Stimulated activated CD4-positive, alpha-beta T cell treated with anti-CD3 and anti-CD28 coated beads, Interleukin-15, amount 100 ng/mL, for 1 hour (primary cell): ENCODE measurements at places on chromosomes 6 and 20.

DNA sequence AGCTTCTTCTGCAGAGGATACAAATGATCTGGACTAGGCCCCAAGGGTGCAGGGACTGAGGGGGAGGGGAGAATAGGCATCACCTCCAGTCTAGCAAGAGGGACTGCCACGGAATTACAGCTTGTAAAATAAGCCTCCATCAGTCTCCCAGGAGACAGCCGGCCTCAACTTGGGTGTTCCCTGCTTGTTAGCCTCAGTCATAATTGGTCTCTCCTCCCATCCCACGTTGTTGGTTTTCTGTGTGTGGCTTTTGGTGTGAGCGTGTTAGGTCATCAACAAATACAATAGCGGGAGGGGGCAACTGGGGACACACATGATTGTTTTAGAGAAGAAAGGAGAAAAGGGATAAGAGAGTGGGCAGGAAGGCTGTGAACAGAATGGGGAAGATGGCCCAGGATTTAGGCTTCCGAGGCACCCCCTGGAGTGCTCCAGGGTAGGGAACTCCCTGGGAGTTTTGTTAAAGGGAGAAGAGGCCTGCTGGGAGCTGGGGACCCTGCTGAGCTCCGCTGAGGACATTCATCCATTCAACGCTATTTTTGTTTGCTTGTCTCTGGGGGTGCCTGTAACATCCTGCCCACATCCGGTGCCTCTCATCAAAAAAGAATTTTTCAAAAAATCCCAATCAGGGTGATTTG lies 9.2 kb downstream of the FOXA2 start:
- no peak for DNase-seq

- no peak for DNase-seq
These were observed 26.5 kb downstream of the PTPRK start for GRCh38 chr6:128493877-128494276.

DNA sequence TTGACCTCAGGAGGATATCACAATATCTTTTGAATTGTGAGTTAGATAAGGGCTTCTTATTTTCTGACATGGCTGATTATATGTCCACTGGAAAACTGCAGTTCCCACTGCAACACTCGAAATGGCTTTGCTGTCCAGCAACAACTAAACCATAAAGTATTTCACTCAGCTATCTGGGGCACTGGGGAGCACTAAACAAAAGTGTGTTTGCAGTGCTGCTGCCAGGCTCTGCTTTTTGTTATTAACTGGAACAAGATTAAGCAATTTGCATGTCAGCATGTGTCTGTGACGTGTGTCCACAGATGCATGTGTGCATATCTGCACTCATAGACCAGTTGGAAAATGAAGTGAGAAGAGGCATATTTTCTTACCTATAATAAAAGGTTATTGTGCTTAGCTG lies 107.8 kb upstream of the CCN2 start:
- no peak for DNase-seq

DNA sequence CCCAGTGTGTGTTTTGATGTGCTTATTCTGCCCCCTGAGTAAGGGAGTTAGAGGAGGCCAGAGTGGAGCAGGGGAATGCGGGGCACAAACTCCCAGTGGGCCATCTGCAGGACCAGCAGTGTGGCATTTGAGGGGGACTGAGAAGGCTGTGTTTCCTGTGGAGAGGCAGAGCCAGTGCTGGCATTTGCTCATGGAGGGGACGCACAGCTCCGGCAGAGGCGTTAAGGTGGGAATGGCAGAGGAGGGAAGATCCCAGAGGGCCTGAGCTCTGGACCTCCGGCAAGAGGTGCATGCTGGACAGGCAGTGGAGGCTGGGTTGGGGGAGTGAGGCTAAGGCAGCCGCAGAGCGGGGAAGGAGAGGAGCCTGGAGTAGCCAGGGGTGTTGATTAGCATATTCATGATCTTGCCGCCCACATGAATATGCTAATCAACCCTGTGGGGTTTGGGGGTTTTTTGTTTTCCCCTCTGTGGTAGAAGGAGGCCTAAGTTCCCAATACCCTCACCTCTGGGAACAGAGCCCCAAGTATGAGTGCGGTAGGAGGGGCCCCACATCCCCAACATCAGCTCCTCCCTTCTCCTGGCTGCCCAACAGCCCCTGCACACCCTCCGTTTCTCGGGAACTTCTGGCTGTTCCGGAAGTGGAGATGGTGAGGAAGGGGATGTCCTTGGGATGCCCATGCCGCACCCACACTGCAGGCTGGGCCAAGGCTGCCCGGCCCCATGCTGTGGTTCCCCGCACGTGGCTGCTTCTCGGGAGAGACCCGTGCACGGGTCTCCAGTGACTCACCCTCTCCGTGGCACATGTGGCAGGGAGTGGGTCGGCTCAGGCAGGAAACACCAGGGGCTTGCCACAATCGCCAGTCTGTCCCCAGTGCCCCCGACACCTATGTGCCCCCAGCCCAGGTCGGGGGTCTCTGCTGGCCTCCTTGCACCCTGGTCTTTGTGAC lies 33.8 kb downstream of the DLGAP4 start:
- DNase-seq = no peak

DNA sequence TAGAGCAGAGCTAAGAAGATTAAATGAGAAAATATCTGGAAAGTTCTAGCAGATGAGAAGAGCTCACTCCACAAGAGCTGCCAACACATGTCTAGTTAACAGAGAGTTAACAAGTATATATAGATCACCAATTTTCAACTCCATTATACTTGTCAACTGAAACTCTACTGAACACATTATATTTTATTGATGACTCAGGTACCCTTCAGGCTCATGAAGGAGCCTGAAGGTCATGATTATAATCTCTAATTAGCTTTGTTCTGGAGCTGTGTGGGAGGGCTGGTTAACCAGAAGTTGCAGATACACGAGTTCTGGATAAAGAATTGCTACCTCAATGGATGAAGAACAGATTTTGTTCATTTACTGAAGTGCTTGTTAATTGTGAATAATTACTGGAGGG lies 42.1 kb upstream of the PTPRT start:
- no peak for DNase-seq

GRCh38 chr6:166109608-166110007 lies 58.0 kb downstream of the TBXT start:
- DNase-seq = no peak

- no peak for DNase-seq
These were observed 31.0 kb downstream of the CYB5R4 start for GRCh38 chr6:83890520-83890919.

- no peak for DNase-seq
These were observed 191.9 kb downstream of the CENPW start for GRCh38 chr6:126531840-126532239.

DNA sequence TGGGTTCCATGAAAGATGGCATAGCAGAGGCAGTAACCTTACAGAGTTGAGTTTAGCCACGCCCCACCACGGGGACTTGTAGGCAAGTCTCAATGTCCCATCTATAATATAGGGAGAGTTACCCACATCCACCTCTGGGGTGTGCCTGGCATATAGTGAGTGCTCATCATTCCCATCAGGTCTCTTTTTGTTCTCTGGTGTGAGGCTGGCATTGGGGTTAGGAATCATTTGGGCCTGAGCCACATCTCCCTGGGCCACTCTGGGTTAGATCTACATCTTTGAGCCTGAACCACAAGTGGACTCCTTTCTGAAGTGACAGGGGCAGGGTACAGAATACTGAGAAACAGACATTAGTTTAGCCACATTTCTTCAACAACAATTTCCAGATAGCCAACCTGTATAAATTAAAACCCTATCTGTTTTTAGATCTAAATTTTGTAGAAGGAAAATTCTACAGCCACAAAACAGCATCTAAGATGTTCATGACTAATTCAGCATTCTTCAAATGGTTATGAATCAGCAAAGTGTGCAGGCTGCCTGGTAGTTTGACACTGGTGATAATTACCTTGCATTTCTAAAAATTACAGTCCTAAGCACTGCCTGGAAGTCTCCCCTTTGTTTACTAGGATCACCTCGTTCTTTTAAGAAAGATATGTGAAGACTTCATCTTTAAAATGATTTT lies 20.1 kb downstream of the RNF24 start:
- no peak for DNase-seq

DNA sequence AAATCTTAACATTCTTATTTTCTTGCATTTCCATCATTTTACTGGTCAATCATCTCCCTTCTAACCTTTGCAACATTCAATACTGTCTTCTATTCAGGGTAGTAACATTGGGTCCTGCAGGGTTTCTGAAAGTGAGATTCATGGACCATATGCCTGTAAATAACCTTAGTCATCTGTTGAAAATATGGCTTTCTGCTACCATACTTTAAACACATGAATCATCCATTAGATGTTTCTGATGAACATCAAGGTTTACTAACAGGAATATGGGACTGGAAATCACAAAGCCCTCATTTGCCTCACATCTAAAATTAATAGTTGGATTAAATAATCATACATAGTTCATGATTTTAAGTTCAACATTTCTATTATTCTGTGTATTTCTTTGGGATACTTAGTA lies 475.9 kb upstream of the MARCKS start:
- no peak for DNase-seq

DNA sequence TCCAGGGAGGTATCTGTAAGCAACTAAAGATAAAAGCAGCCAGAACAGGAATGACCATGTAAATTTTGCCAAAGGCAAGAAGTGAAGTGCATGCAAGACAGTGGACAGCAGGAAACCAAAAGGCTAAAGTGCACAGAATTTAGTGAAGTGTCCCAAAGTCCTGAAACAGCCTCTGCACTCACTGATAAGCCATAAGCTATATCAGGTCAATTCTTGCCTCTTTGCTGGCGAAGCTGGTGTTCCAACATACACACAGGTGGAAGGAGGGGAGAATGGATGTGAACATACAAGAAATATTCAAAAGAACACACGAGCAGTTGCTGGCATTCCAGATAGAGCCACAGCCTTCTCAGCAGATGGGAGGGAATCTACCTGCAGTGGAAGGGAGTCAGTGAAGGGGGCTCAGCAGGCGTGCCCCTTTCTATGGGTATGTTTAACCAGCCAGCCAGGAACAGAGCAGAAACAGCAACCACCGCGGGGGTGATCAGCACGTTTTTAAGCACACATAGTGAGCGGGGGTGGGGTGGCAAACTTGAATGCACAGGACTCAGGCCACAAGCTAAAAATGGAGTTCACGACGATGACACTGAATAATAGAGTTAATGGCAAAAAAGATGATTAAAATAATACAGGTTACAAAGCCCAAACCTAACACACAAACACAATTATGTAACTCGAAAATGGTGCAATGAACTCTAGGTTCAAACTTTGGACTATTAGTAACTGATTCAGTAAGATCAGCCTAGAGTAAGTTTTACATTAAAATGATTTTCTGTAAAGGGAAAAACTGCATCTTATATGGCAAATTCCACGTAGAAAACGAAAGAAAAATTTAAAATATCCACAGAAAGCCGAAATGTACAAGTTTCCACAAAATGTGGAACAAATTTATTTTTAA lies 1.2 kb downstream of the ECI2 start:
- DNase-seq = no peak

DNA sequence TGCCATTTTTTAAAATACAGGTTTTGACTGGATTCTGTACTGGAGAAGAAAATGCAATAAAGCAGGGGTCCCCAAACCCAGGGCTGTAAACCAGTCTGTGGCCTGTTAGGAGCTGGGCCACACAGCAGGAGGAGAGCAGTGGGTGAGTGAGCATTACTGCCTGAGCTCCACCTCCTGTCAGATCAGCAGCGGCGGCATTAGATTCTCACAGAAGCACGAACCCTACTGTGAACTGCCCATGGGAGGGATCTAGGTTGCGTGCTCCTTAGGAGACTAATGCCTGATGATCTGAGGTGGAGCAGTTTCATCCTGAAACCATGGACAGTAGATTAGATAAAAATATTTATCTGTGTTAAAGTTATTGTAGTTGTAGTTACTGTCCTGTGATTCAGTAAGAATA lies 21.1 kb upstream of the FBXO9 start:
- DNase-seq = no peak

DNA sequence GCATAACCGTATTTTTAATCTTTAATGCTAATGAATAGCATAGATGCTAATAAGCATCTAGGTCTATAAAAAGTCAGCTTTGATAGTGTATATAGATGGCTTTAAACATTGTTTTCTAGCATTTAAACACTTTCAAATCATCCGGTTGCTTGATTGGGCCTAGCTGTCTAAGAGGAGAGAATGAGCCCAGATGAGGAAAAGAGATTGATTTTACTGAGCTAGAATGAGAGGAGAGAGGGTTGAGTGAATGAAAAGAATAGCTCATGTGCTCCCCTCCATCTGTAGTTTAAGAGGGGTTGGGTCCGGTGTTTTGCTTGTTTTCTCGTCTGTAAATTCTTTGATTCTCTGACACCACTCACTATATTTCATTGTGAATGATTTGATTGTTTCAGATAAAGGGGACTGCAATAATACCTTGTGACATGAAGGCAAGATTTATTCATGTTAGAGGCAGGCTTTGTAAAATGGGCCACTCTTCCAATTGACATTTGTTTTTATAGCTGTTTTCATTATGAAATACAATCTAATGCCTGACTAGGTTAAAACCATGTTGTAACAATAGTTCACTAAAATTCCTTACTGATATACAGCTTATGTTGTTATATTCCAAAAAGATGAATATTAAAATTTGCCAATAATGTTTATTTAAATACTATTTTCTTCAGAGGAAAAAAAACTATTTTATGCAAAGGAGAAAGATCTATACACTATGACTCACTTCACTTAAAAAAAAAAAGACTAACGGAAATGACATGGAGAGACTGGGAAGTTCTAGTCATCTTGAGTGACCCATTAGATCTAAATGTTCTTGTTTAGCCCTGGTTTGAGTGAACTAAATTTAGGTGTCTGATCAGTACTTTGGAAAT lies 3.2 kb downstream of the PTPN1 start:
- DNase-seq = no peak

DNA sequence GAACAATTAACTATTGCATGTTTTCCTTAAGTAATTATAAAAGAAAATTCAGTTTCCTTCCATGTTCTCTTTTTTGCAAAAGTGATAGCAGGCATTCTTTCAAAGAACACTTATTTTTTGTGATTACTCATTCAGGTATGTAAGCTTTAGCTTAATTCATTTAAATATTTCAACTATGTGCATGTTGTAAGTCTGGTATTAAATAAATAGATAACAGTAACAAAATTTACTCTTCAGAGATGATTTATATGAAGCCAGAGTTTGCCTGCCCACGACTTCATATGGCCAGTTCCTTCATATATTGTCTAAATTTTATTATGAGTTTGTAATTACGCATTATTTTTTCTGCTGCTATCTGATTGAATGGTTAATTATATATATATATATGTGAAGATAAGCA lies 110.9 kb downstream of the ADGRG6 start:
- no peak for DNase-seq

GRCh38 chr20:51738877-51739447 lies 29.2 kb downstream of the ATP9A start:
- DNase-seq = no peak

DNA sequence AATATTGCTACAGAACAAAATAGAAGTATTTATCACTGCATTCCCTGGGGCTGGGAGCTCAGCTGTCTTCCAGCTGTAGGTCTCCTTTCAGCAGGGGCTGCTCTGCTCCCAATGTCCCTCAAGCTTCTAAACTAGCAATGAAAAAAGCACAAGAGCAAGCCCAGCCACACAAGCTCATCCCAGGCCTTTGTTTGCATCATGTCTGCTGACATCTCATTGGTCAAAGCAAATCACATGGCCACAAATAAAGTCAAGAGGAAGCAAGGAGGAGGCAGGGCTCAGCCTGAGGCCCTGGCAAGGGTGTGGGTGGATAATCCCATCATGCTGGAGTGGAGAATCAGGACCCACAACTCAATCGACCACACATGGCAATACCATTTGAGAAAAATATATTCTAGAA lies 2.2 kb upstream of the BFSP1 start:
- no peak for DNase-seq
